T-helper 9 cell (primary cell): ENCODE measurements at places on chromosomes 6 and 20.

- DNase-seq: no peak
Measured at GRCh38 chr6:1461207-1461606, 71.8 kb downstream of the FOXF2 start.

GRCh38 chr6:29557320-29557719, 2.2 kb downstream of the UBD start:
- DNase-seq: no peak

- no peak for DNase-seq
Measured at GRCh38 chr6:18207949-18208348, 52.7 kb downstream of the KDM1B start.

DNA sequence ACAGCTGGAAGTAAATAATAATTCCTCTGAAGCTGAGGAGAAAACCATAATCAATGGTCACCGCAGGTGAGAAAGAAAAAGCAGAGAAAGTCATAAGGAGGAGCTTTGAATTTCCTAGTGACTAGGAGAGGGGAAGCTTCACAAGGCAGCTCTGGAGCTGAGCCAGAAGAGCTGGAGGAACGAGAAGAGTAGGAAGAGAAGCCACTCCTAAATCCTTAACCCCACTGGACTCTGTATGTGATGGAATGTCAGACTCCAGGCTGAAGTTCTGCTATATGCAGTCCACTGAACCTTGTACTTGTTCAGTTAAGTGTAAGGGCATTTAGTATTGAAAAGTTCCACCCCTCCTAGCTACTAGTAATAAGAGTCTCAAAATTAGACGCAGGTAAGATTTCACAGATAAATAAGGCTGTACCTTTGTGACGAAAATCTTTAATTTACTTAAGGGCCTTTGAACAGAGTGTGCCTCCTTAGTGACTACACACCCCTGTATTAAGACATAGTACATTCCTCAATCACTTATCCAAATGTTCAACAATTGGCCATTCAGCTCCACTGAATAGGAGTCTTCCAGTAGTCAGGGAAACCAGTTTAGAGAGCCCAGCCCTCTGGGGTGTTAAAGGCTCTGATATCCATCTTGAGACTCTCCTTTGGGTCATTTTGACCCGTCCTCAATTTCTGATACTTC, 71.4 kb upstream of the UFL1 start:
- DNase-seq: no peak

DNA sequence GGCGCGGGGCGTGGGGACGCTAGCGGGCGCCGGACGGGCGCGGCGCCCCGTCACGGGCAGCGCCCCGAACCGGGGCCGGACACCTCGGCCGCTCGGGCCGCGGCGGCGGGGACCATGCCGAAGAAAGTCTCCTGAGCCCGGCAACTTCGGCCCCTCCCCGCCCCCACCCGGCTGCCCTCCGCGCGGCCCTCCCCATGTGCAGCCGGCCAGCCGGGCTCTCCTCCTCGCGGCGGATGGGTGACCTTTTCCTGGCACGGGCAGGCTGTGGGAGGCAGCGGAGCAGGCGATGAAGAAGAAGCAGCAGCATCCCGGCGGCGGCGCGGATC, 278 bp downstream of the UST start:
- no peak for DNase-seq

DNA sequence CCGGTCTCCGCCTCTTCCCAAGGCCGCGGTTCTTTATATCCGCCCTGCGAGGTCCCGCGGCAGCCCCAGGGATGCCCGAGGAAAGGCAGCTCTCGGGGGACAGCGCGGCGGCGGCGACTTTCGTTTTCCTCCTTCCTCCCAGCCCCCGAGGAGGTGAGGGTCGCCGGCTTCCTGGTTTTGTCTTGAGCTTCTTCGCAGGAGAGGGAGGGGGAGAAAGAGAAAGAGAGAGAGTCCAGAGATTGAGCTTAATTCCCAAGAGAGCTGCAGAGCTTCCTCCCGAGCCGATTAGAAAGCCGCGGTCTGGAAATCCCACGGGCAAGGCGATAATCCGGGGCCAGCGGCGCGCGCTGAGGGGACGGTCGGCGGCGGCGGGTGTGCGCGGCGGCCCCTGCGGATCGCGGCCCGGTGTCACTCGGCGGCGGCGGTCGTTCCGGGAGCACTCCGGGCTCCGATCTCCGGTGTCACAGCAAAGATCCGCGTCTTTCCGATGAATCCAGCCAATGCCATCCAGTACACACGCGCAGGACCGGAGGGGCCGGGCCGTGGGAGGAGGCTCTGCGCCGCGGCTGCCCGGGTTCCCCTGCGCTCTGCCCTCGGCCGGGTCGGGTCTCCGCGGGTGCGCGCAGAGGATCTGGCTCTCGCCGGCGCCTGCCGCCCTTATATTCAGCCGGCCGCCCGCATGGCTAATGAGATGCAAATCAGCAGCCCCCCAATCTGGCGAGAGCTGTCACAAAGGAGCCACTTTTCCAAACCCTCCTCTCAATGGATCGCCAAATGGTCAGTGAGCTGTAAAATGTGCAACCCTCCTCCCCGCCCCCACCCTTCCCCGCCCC, at the start of gene DLL1:
Gene DLL1 (minus strand): TSS at position 783 of the 833 bp plus-strand sequence. CDS start 939 bp downstream, outside the sequence.
- DNase-seq: no peak

DNA sequence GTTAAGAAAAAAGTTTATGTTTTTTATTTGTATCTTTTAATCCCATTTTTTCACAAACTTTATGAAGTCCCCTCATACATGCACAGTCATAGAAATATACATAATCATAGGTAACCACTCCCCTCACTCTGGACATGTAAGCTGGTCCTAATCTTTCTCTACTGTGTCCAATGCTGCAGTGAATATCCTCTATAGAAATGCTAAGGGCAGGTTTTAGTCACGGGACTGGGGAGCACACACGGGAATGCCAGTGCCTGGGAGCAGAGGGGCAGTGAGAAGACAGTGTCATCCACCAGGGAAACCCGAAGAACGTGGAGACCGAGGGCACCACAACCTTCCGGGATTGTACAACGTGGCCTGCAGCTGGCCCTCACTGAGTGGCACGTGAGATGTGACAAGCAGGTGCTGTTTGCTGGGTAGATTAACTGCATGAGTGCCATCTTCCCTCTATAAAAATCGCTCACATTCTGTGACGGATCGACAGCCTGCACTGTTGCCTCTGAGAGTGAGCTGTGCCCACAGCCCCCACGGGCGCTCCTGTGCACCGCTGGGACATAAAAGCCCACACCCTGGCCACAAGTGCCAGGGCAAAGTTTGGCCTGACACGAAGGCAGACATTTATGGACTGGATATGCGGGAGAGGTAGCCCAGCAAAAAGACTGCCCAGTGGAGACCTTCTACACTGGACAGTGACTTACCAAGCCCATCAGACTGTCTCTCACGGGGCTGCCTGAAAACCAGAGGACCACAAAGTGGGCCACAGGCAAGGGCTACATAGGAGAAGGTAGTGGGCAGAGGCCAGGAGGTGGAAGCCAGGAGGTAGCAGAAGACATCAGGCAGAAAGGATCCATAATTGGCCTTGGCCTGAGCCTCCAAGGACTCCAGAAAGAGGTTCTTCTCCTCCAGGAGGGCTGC, 63.2 kb downstream of the FGD2 start:
- no peak for DNase-seq

- no peak for DNase-seq
Measured at GRCh38 chr6:7759320-7759719, 33.4 kb downstream of the BMP6 start.
